Right kidney (tissue), 9 donors: ENCODE measurements at places on chromosomes 4 and X.

DNA sequence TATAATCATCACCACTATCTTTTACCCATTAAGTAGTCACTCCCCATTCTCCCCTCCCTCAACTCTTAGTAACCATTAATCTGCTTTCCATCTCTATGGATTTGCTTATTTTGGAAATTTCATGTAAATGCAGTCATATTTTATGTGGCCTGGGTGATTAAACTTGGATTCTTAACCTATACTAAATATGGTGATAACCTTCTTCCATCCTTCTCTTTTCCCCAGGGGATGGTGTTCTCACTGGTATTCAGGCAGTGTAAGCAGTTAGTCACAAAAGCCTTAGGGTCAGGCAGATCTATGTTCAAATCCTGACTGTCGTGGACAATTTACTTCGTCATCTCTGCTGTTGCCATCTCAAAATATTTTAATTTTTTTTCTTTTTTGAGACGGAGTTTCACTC is 29.6 kb downstream of the RAB40AL start:
- no peak for DNase-seq

DNA sequence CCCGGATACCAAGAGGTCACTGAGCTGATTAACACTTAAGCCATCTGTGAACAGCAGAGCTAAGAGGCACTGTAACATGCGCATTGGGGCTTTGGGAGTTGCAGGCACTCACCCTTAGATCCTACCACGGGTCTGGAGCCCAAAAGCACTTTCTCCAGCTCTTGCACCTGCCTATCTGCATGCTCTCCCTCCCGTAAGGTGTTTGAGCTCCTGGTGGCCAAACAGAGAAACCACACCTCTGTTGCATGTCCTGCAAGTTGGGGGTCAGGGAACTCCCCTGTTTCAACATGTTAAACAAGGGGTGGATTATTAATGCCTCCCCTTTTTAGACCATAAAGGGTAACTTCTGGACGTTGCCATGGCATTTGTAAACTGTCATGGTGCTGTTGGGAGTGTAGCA is 49.8 kb downstream of the GYPA start:
- no peak for DNase-seq

DNA sequence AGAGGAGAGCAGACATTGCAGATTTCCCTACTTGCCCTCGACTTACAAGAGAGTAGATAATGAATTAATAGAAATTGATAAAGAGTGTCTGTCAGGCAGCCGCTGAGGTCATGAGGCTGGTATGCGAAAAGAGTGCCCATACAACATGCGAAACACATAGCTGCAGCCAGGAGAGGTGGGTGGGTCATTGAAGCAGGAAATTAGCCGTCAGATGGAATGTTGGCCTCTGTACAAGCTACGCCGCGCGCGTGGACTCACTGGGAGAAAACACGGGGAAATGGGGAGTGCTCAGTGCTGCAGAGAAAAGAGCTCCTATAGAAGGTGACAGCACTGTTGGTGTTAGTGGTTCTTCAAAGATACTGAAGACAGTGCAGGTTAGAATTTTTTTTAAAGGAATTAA is 125.1 kb downstream of the RAPGEF2 start:
- peak; percentile 51 for DNase-seq

DNA sequence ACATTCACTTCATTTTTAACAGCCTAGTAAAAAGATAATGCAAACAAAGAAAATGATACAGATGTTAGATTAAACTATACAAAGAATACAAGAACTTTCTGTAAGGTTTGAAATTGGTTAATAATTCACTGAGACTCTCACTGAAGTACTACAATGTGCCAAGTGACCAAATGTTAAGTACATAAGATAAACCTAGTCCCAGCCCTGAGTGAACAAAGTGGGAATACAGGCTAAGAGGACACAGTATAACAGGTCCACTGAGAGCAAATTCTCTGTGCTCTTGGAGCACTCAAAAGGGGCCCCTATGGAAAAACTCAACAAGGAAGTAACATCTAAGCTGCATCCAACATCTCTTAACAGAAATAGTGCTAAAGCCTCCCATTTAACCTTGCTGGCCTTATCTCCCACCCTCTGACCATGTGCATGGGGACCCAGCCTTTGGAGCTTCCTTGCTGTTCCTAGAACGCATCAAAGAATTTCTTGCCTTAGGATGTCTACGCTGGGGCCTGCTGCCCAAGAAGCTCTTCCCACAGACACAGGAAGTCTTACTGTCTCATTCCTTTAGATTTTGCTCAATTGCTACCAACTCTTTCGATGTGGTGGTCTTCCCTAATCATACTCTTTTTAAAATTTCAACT is 113.4 kb downstream of the ZAR1 start:
- no peak for DNase-seq

- no peak for DNase-seq
These were observed 302.0 kb downstream of the RAB28 start for GRCh38 chr4:13182133-13182532.

GRCh38 chrX:153744210-153745066 is 19.6 kb upstream of the PLXNB3 start:
- no peak for DNase-seq

- no peak for DNase-seq
These were observed 32.9 kb downstream of the SLC2A9 start for GRCh38 chr4:9988363-9988749.

GRCh38 chr4:15020502-15021286 is 18.4 kb downstream of the CPEB2 start:
- DNase-seq: no peak

DNA sequence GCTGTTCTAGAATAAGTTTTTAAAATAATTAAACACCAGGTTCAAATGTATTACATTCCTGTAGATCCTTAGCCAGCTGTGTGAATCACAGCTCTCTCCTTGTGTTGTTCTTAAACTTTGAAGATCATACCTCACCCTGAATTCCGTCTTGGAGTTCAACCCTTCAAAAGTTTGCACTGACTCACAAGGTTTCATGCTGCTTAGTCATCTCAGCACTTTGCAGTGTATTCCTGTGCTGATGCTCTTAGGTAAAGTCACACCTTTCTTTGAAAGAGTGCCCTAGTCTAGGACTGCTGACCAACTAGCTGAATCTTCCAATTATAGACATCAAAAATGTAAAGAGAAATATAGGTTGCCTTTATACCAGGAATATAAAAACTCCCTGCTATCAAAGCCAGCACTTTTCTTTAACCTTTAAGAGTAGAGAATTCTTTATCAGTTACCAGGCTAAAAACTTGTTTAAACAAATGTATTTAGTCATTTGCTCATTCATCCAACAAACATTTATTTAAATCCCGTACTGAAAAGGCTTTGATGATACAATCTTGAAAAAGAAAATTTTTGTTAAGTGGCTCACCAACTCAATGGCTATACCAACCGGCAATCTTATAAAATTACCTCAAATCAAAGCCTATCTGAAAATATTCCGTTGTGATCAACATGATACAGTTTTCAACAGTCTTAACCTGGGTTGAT is 169.7 kb downstream of the RAP1GDS1 start:
- DNase-seq: no peak

DNA sequence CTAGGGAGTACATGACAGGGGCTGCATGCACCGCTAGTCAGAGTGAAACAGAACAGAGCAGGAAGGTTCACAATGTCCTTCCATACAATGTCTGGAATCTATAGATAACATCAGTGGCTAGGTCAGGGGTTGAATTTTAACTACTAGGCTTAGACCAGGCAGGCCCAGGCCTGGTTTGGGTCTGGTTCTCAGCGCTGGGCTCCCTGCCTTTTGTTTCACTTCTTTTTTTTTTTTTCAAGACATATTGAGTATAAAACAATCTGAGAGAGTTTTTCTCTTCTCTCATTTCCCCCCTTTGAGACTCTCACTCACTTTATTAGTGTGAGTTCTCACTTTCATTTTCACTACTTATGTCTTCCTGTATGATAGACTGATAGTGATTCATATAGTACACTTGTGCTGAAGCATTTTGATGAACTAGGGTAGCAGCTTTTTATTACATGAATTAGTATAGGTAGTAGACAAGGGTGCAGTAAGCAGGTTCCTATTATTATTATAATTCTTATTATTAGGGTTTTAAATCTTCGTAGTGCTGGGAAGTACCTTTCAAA is 120.0 kb upstream of the ZDHHC15 start:
- no peak for DNase-seq

DNA sequence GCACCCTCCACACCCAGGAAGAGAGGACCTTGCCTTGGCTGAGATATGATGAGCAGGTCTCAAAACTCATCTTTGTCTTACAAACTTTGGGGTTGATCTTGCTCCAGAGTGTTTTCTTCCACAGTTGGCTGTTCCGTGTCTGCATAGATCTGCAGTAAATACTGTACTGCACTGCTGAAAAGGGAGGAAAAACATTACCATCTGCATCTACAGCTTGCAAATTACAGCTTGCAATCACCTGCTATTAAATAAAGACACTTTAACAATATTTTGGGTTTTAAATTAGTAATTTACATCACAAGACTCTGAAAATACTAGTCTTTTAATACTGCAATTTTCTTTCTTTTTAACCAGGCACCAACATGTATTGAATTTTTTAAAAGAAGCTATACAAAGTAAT is 499.5 kb downstream of the STIM2 start:
- no peak for DNase-seq

DNA sequence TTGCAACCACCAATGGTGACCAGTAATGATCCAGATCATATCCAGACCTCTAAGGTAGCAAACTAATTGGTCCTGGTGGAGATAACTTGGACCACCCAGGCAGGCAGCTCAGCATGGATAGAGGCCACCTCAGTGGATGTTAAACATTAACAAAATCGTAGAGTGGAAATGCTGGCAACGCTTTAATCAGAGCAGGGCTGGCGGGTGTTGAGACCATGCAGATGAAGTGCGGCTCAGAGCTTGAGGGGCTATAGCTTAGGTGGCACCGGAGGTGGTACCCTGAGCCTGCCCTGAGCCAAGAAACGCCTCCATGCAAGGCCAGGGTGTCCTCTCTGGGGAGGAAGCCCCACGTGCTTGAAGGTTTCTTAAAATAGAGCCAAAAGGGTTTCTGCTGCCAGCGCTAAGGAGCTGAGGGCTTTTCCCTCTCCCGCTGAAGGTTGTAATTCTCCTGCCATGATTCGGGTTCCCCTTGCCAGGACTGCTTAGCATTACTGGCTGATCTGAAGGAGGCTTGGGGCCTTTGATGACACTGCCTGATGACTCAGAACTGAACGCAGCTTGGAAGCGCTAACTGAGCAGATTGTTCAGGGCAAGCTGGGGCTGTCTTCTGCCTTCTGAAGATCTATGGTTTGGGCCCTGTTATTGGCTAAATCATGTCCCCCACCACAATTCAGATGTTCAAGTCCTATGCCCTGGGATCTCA is 177.8 kb upstream of the ATP6AP2 start:
- peak; percentile 35 for DNase-seq

- DNase-seq: no peak
These were observed 5.9 kb downstream of the ZFYVE28 start for GRCh38 chr4:2412534-2412884.
